ENCODE measurements at places on chromosomes 2 and 18. TPM values are rescaled to one million over a fixed set of nuclear protein-coding genes. Genes with fewer than 3 reads are reported as not detected.

DNA sequence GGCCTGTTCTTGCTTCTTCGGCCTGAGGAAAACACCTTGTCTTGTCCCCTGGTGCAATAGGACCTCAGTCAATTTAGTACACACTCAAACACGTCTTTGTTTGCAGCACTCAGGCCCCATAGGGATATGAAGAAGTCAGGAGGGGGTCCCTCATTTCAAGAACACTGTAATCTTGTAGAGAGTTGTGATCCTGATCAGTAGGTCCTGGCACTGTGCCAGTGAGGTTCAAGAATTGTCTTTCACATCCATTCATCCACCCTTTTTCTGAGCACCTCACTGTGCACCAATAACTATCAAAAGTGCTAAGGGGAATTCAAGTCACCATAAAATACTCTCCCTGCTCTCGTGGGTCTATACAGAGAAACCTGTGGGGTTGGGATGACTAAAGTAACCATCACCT, 131.4 kb upstream of the LHCGR start:
- no peak for DNase-seq

- no peak for DNase-seq
Measured at GRCh38 chr18:5444847-5445246, 99.0 kb downstream of the EPB41L3 start.

DNA sequence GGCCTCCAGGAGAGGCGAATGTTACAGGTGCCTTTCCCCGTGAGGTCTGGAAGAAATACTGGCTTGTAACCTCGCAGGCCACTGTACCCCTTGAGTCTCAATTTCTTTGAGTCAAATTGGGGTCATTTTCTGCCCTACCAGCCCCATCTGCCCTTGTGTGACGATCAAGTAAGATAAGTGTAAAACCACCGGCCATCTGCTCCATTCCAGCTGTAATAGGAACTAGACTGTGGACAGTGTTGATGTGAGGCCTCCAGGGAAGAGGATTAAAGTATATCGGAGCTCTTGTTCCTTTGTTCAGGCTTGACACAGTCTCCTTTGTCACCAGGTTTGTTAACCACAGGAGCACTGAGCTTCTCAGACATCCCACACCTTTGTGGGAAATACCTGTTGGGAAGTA, 65.6 kb downstream of the MRPS9 start:
- DNase-seq: no peak

DNA sequence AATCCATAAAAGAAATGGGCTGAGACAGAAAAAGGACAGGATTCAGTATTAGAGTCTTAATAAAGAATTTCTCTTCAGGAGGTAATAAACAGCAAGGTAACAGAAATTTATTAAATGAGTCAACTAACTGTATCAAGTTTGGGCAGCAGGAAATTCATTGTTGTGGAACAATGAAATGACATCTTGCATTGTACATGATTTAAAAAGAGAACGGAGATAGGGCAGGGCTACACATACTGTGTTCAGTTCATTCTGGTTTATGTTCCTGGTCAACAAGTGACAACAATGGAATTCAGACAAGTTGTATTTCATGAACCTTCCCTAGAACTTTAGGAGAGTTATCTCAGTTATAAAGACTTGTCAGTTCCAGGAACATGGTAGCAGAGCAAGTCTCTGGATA, 961.3 kb downstream of the SOCS6 start:
- no peak for DNase-seq

GRCh38 chr2:109185821-109186570, 57.0 kb downstream of the SH3RF3 start:
- DNase-seq: no peak

DNA sequence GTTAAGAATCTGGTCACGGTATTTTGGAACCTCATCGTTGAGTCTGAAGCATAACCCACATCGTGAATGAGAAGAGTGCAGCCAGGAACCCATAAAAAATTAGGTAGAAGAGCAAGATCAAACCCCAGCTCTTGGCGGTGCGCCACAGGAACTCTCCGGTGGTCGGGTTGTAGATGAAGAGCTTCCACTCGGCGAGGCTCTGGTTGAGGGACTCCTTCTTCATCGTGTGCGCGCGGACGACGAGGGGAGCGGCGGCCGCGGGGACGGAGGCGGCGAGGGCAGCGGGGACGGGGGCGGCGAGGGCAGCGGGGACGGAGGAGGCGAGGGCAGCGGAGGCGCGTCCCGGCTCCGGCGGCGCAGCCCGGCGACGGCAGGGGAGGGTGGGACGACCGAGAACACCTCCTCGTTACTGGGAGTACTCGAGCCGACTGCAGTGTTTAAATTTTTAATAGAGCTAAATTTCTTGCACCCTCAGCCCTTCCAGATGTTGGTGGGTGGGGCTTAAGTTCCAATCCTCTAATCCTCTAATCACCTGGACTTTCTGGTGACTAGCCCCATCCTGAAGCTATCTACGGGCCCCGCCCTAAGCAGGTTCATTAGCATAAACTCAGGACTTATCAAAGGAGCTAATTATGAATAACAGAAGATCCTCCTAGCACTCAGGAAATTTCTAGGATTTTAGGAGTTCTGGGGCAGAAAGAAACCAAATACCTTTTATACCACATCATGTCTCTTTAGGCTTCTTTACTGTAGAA, 20.4 kb upstream of the PAPOLG start:
- no peak for DNase-seq

EXOC6B gene
- 33.0 TPM for total RNA-seq

ING5 gene
- total RNA-seq: 36.5 TPM

IHH gene
- 0.71 TPM for total RNA-seq

ANKRD23 gene
- total RNA-seq: 3.5 TPM

RAB11FIP5 gene
- total RNA-seq: 20.6 TPM

Measured in lower lobe of right lung (tissue), 2 donors.